GM23338 (cell line): ENCODE measurements at places on chromosomes 5 and 9. TPM values are rescaled to one million over a fixed set of nuclear protein-coding genes. Genes with fewer than 3 reads are reported as not detected.

Gene LOX
- 1.1 and 1.5 TPM in 2 replicates for polyA plus RNA-seq

Gene PDZD2
- 8.3 and 10.2 TPM in 2 replicates for polyA plus RNA-seq

Gene BRIX1
- 137 and 171 TPM in 2 replicates for polyA plus RNA-seq

GRCh38 chr5:178545176-178545575 is 45.0 kb downstream of the COL23A1 start:
- DNase-seq = no peak

DNA sequence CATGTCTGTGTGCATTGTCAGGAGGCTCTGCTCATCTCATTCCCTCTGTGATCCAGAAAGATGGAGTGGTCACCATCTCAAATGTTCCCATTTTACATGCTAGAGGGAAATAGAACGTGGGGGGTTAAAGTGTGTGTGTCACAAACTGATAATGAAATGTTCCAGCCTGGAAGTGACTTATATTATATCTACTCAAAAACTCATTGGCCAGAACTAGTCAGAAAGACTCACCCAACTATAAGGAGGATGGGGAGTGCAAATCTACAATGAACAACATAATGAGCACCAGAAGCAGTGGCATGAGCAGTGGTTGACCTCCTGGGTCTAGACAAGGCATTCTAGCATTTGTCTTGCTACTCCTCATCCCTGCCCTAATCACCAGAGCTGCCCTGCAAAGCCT is 81.0 kb downstream of the HTR4 start:
- no peak for DNase-seq

- DNase-seq = no peak
These were observed 108.3 kb downstream of the DRD1 start for GRCh38 chr5:175335691-175336090.

DNA sequence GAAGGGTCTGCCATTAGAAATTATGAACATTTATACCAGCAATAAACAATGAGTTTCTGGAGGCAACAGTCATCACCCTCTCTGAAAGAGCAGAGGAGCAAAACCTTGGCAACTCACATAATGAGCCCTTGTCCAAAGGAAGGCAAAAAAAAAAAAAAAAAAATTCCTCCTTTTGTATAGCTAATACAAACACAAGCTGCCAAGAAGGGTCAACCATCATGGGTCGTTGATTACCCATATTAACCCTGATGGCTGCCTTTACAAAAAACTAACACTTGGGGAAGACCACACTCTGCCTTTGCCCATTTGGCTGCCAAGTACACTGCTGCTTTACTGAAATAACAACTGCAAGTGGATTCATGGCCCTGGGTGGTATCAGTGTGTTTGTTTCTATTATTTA is 272.7 kb downstream of the ADAMTSL1 start:
- DNase-seq = no peak

DNA sequence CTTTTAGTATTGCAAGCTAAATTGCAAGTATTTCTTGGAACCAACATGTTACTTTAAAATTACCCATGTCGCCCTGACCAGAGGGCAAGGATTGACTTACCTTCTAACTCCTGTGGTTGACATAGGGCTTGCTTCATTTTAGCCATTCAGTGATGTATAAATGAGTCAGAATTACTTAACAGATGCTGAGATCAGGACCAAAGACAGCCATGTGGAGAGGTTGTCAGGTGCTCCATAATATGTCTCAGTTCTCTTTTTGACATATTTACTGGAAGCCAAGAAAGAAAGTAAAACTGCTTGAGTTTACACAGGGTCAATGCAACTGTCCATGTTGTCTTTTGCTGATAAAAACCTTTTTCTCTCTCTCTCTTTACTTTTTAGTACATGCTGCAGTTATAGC is 33.2 kb downstream of the F2RL2 start:
- no peak for DNase-seq
